CD14-positive monocyte (primary cell): ENCODE measurements at places on chromosomes 7 and 10.

GRCh38 chr7:47420122-47420780, 161.7 kb downstream of the TNS3 start:
- DNase-seq: no peak

DNA sequence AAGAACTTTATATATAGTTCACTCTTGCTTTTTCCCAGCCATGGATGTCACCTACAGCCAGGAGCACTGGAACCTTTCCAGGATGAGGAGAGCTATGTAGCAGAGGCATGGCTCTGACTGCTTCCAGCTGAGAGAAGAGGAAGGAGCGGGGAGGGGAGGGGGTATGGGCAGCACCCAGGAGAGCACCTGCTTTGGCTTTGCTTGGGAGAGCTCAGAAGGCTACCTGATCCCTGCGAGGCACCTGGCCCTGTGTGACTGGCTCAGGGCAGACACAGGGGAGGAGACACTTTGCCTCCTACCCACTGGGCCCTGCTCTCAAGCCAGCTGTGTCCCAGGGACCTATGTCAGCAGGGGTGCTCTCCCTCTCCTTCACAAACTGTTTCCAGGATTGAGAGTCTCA, 67.1 kb downstream of the HK1 start:
- DNase-seq: no peak

GRCh38 chr10:514137-514671, 175.3 kb downstream of the DIP2C start:
- no peak for DNase-seq

- DNase-seq: no peak
Measured at GRCh38 chr10:11451640-11452260, 159.7 kb downstream of the USP6NL start.

DNA sequence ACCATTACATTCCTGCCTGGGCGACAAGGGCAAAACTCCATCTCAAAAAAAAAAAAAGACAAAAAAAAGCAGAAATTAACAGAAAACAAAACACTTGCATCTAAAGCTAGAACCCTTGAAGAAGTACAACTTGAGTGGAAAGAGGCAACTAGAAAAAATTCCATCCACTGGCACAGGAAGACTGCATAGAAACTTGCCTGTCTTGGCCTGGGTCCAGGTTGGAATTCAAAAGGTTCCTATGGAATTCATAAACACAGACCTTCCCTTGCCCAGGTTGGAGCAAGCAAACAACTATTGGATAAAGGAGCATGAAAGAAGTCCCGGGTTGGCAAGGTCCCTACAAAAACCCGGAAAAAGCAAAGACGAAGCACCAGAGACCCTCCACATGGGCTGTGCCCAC, 69.8 kb downstream of the CCDC71L start:
- DNase-seq: no peak

DNA sequence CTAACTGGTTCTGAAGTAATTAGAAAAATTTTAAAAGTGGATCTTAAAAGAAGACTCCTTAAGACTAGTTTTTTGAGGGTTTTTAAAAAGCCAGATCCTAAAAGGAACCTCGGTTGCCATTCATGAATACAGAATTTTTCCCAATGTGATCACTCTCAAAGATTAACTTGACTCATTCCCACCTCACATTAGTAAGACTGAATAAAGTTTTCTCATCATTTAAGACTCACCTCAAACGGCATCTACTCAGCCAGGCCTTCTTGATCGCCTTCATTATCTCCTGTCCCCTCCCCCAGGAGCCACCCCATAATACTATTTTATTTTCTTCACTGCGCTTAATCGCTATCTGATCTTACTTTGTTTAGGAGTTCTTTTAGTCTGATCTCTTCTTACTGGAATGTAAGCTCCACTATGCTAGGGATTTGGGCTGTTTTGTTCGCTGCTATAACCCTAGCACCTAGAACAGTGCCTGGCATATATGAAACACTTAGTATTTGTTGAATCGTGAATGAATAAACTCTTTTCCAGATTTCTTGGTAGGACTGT, 55.9 kb upstream of the PCGF5 start:
- no peak for DNase-seq

DNA sequence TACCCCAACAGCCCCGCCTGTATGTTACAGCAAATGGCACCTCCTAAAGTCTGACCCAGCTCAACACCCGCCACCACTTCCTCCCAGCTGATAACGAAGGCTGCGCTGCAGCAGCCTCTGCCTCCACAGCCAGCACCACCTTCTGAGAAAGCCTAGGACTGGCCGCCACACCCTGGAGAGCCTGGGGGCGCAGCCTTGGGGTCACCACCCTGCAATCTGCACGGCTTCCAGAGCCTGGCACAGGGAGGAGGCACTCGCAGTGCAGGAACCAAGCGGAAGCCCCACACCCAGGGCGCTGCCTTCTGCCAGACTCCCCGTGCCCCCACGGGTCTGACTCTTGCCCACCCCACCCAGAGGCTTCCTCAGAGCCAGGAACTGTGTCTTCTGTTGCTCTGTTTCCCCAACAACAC, 112.5 kb downstream of the MAD1L1 start:
- DNase-seq: no peak

DNA sequence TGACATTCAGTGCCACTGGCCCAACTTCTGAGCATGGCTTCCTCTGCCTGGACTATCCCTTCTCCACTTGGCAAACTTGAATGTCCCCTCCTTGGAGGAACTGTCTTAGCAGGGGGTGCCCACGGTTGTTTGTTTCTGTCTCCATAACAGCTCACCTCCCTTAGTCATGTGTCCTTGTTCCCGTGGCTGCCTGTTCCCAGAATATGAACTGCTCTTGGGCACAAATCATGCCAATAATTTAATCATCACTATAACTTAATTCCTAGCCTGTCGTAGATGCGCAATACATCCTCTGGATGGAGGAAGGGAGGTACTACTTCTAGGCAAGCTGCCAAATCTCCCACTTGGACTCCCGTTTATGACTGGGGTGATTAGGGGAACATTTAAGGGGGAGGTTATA, 173.1 kb downstream of the MYOF start:
- DNase-seq: no peak

- no peak for DNase-seq
Measured at GRCh38 chr7:72101444-72101843, 310.7 kb downstream of the CALN1 start.

GRCh38 chr10:29237786-29238185, 51.1 kb upstream of the LYZL1 start:
- DNase-seq: no peak

DNA sequence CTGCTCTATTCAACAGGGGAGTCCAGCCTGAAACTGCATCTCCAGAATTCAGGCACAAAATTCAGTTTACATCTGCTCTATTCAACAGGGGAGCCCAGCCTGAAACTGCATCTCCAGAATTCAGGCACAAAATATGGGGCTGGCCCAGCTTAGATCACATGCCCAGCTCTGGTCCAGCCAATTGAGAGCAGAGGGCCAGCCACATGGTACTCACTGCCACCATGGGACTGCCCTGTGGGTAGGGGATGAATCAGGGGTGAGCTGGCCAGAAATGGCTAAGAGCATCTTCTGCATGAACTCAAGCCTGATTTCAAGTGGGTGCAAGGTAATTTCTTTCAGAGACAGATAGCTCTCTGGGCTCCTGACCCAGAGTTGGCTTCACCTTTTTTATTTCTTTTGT, 156.6 kb upstream of the LYZL2 start:
- peak; percentile 22 for DNase-seq

DNA sequence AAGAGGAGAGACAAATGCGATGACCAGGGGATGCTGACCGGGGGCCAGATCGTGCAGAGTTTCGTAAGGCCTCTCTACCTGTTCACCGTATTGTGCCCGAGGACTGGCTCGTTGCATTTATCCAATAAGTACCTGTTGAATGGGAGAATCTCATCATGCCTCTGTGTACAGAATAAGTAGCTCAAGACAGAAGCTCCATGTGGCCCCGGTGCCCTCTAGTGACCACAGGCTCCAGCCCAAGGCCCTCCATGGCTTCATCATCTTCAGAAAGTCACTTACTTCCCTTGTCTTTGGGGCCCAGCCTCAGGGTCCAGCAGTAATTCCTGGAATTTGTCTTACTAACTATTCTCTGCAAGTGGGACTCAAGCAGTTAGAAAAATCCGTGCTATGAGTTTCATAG, 151.0 kb downstream of the CHN2 start:
- DNase-seq: no peak

DNA sequence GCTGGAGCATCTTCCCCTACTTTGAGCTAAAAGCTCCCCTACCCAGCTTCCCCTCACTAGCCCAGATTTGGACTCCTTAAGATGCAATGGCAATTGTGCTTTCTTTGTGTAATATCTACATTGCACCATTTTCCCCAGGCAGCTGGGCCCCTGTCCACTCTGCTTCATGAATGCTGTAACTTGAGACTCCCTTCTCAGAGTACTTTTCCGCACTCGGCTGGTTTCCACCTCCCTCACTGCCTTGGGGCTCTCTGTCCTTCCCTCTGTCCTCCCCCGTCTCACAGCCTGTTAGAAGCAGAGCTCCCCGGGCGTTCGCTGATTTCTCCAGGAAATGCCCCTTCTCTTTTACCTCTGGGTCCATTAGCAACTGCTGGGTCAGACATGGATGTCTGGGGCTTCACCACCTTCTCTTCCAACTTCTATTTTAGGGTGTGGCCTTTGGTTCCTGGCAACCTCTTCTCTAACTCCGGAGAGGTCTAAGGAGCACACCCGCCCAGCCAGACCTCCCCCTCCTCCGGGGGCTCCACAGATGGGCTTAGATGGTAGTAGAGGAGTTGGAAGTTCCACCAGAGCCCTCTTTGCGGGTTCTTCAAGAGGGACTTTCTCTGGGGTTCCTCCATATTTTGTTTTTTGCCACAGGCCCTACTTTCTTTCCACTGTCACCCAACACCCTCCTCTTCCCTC, 2.9 kb upstream of the TMEM72 start:
- no peak for DNase-seq

- DNase-seq: no peak
Measured at GRCh38 chr10:30820261-30820991, 190.9 kb upstream of the LYZL2 start.

DNA sequence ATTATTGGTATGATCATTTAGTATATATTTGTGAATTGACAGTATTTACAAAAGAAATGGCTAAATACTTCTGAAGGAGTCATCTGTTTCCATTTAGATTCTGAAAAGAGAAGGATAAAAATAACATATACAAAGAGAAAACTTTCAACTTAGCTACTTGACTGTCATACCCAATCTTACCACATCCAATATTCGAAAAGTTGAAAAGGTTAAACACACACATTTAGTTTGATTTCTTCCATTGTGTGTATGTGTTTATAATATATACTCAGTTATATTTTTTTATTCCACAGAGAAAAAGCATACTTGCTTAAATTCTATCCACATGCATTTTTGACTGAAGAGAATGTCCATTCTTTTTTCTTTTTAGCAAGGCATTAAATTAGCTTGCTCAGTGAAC, 470.7 kb downstream of the TFEC start:
- no peak for DNase-seq

GRCh38 chr7:24637706-24638105, 64.5 kb downstream of the PALS2 start:
- no peak for DNase-seq

DNA sequence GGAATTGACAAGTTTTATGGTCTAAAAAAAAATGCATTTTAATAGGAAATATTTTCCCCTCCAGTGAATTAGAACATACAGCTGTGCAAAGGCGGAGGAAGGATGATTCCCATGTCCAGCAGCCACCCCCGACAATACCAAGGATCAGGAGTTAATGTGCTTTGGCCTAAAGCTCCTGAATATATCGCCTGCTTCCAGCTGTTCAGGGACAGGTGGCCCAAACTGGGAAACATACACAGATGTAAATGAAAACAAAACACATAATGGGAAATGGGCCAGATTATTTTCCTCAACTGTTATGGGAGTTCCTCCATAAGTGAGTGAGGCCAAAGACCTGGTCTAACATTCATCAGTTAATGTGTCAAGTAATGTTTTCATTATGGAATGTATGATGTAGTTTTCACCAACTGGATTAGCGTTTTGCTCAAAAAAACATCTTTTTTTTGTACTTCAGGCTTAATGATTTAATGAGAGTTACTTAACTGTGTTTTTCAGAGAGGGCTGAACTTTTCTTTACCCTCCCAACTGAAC, 55.1 kb upstream of the LAMB1 start:
- DNase-seq: no peak

GRCh38 chr10:75111907-75112679, 637 bp downstream of the SAMD8 start:
- DNase-seq: peak; percentile 70

- no peak for DNase-seq
Measured at GRCh38 chr10:53209944-53210611, 437.5 kb upstream of the MBL2 start.

DNA sequence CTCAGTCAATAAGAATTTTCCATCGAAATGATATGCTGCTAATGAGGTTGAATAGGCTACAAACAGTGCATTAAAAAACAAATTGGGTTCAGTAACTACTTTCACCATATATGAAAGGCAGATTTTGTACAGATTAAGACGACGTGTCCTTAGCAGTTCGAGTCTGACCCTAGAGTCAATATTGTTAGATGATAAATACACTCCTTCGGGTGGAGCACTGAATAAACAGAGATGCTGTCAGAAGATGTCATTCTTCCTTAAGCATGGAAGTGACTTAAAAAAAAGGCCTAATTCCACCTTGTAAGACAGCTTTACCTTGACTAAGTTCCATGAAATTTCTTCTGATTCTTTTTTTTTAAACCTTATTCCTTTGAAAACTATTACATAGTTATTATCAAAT, 5.8 kb upstream of the AGR2 start:
- no peak for DNase-seq

- no peak for DNase-seq
Measured at GRCh38 chr10:34153663-34154382, 661.3 kb downstream of the PARD3 start.

- no peak for DNase-seq
Measured at GRCh38 chr10:1360011-1360557, 303.9 kb downstream of the WDR37 start.

DNA sequence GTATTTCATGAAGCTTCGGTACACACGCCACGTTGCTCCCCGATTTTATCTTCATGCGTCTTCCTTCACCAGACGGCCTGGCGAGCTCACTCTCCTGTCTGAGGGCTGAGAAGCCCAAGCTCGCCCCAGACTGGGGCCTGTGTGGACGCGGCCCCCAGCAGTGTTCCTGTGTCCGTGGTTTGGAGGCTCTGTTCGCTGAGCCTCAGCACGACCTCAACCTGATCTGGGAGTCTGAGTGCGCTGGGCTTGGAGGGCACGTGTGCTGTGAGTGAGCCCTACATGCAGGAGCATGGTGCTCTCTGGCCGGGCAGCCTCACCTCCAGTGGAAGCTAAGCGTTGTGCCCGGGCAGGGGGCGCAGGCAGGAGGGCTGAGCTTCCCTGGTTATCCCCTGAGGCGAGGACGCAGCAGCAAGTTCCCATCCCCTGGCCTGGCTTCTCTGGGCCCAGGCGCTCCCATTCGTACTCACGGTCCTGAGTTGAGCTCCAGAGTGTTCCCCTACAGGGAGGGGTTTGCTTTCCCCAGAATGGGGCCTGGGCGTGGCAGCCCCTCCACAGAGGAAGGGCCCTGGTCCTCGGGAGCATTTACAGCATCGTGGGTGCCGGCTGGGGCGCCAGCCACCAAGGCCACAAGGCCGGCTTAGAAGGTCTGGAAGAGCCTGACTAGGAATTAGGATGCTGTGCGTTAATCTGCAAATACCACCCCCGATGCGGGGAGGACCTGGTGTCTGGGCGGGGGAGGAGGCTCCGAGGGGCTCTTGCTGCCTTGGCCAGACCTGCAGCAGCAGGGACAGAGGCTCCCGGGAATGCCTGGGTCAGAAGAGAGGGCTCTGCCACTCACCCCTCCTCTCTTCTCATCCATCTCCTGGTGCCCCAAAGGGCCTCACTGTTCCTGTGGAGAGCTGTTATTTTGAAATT, 400.6 kb downstream of the DNAJB6 start:
- no peak for DNase-seq
